ENCODE measurements at places on chromosomes 11 and 22. TPM values are rescaled to one million over a fixed set of nuclear protein-coding genes. Genes with fewer than 3 reads are reported as not detected.

Gene SLC22A25
- not detected for total RNA-seq

Gene RIBC2
- 4.8 TPM for total RNA-seq

Gene SAA1
- total RNA-seq: not detected

Gene MAPK11
- 12.6 TPM for total RNA-seq

Gene ZNF215
- total RNA-seq: 1.4 TPM

Gene ELMOD1
- not detected for total RNA-seq

Gene KRTAP5-2
- total RNA-seq: not detected

Gene CFAP300
- total RNA-seq: not detected

Gene ENTHD1
- 0.07 TPM for total RNA-seq

Gene CECR2
- 0.15 TPM for total RNA-seq

Gene RTN4R
- 3.1 TPM for total RNA-seq

Gene C11orf16
- not detected for total RNA-seq

Gene MS4A13
- total RNA-seq: not detected

Gene MMP13
- total RNA-seq: not detected

Gene ARHGAP32
- total RNA-seq: 4.8 TPM

Gene CNIH2
- total RNA-seq: 2.5 TPM

Gene ALKBH8
- 8.9 TPM for total RNA-seq

Gene FGF19
- not detected for total RNA-seq

Gene GGTLC2
- not detected for total RNA-seq

Gene TRIM34
- total RNA-seq: 12.7 TPM

Gene OR8H3
- not detected for total RNA-seq

Gene DDI1
- not detected for total RNA-seq

Gene OPCML
- total RNA-seq: not detected

Gene MSANTD4
- 15.1 TPM for total RNA-seq

Gene CCDC90B
- 27.9 TPM for total RNA-seq

Gene DDX6
- total RNA-seq: 180 TPM

Gene FLRT1
- not detected for total RNA-seq

Gene TNNI2
- not detected for total RNA-seq

Gene SYT9
- not detected for total RNA-seq

Gene APOA4
- total RNA-seq: not detected

Gene PRRG4
- total RNA-seq: 0.25 TPM

Gene FAM111B
- 95.8 TPM for total RNA-seq

Gene FXYD2
- 1.3 TPM for total RNA-seq

Gene CDCA5
- total RNA-seq: 105 TPM

Gene CD3D
- total RNA-seq: 489 TPM

Gene LRRC4C
- total RNA-seq: not detected

Gene FAM83F
- 0.04 TPM for total RNA-seq

Gene TREH
- total RNA-seq: not detected

Gene HSPB2
- not detected for total RNA-seq

Data from activated CD4-positive, alpha-beta T cell treated with anti-CD3 and anti-CD28 coated beads, Interleukin-2, amount 10 ng/mL, durations not matched to agents 7 days and 5 days (primary cell).